ENCODE measurements at places on chromosomes 5 and 9.

DNA sequence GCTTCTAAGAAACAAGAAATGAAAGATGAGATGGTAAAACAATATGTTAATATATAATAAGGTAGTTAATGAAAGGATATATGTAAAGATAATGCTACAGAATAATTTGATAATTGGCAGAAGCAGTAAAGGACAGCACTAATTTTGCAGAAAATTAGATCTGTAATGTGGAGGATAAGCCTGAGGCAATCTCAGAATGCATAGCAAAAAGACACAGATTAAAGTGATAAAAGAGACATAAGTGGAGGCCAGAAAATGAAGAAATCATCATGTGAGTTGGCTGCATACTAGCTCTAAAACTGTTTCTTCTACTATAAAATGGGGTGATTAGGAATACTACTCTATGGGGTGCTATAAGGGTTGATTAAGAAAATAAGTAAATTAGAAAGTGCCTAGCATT lies 225.9 kb downstream of the SEC61B start:
- DNase-seq: no peak

- peak; percentile 15 for DNase-seq
Observed at GRCh38 chr9:21434202-21435014, 5.8 kb upstream of the IFNA1 start.

DNA sequence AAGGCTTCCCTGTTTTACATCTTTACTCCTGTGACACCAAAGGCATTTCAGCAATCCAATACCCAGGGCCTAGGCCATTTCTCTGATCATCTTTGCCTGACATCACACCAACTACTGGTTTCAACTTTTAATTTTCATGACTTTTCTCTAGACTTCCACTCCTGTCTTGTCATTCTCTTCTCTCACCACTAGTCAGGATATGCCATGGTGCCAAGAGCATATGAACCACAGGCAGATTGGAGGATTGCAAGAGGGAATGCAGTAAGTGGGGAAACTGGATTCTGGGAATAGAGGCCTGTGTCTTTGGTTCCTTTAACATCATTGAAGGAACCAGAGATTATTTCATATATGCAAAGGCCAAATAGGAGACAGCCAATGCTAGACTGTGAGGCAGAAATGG lies 69.3 kb downstream of the ANKRD31 start:
- no peak for DNase-seq

DNA sequence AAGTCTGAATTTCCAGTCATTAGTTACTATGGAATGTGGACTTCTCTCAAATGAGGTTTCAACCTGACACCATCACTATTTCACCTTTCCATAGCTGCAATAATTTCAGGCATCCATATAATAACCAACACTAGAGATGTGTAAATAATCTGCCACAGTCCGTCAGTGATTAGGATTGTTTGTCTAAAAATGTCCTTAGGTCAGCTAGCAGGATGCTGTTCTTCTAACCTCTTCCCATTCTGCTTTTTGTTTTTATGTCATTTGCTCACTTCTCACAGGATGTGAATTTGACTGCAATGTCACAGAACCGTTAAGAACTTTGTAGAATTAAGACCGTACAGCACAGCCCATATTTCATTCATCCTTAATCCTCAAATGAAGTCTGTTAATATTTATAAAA lies 166.4 kb upstream of the RASA1 start:
- DNase-seq: no peak

- no peak for DNase-seq
Observed at GRCh38 chr9:78073722-78074121, 42.1 kb upstream of the GNAQ start.

All from NCI-H1105 (cell line).